A549 treated with dexamethasone at 1 μM for 4 hours (cell line): ENCODE measurements at places on chromosomes 12 and 14. TPM values are rescaled to one million over a fixed set of nuclear protein-coding genes. Genes with fewer than 3 reads are reported as not detected.

Gene KRT6B
- 0.03 to 0.06 TPM in 2 of 5 replicates, not detected in the others for total RNA-seq

Gene MYH6
- total RNA-seq: 0.05 to 0.15 TPM (median 0.12 TPM) in 5 replicates

Gene KRT79
- total RNA-seq: 0.06 to 0.17 TPM (median 0.06 TPM) in 3 of 5 replicates, not detected in the others

Gene VWF
- 0.03 to 0.31 TPM (median 0.24 TPM) in 5 replicates for total RNA-seq

Gene PPP2R5E
- total RNA-seq: 21.1 to 29.8 TPM (median 27.9 TPM) in 5 replicates

Gene G2E3
- total RNA-seq: 10.8 to 19.8 TPM (median 16.8 TPM) in 5 replicates

Gene TCL1B
- total RNA-seq: not detected in 5 replicates

Gene IFNG-AS1
- not detected in 5 replicates for total RNA-seq

Gene BCAT1
- total RNA-seq: 8.3 to 14.8 TPM (median 12.5 TPM) in 5 replicates

Gene OVCH1
- not detected in 5 replicates for total RNA-seq

Gene HOXC6
- 3.9 to 5.6 TPM (median 4.8 TPM) in 5 replicates for total RNA-seq
